Activated CD8-positive, alpha-beta memory T cell treated with anti-CD3 and anti-CD28 coated beads, Interleukin-2, amount 50 U/mL, for 4 hours (primary cell): ENCODE measurements at places on chromosomes 2 and 18.

DNA sequence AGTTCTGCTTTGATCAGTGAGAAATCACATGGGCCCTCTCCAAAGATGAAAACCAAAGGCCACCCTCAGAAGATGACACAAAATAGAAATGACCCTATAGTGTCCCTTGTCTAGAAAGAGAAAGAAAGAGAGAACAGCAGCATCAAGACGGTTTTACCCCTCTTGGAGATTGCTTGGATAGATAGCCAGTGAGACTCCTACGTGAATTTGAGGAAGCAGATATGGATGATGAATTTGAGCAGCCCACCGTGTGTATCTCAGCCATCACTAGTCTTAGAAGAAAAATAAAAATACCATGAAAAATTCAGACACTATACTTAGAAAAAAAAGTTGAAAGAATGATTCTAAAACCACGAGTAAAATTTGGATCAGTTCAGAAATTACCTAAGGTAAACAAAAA lies 329.1 kb upstream of the CNTNAP5 start:
- no peak for DNase-seq

GRCh38 chr18:36419900-36420531 lies 122.5 kb downstream of the FHOD3 start:
- DNase-seq: no peak

GRCh38 chr18:73920033-73920432 lies 227.6 kb downstream of the FBXO15 start:
- no peak for DNase-seq

DNA sequence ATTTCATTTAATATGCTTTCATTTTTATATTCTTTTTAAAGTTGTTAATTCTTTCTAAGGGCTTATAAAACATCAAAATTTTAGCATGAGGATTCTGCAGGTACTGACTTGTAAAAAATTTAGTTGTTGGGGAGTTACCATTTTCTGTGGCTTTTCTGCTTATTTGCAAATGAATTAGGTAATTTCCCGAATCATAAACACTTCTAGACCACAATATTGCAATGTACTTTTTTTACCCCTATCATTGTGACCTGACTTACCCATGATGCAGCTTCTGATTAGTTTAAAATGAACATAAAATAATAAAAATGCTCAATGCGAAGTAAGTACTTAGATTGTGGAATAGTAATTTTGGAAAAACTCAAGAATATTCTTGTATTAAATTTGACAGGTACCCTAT lies 11.4 kb downstream of the ARL6IP6 start:
- no peak for DNase-seq

DNA sequence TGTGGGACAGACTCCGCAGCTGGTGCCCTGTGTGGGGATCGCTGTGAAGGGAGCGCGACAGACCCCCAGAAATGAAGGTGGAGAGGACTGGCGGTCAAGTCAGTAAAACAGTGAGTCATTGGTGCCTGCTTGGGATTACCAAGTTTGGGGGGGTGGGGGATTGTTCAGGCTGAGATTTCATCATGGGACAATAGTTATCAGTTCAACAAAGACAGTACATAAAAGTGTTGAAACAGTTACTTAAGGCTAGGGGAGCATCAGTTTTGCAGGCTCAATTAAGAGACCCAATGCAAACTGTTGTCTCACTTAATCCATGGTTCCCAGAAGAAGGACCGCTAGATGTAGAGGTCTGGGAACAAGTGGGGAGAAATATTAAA lies 42.4 kb upstream of the PDK1 start:
- DNase-seq: no peak

GRCh38 chr18:48517048-48517447 lies 21.8 kb upstream of the CTIF start:
- no peak for DNase-seq

DNA sequence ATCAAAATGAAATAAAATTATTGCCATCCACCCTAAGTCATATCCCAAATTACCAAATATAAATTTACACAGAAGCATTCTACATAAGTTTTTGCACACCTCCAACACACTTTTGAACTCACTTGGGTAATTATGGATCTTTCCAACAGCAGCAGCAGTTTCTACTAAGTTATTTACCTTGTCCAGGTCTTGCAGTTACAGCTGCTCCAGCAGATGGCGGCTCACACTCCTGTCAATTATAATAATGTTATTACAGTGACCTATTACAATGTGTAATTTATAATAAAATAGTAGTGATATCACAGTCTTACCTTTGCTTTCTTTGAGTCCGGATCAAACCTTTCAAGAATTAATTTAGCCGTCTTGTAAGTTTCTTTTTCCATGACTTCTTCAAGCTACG lies 37.9 kb downstream of the LNPK start:
- no peak for DNase-seq
